ENCODE measurements at places on chromosomes 7 and 10.

- DNase-seq, result peak; percentile 67
Observed at GRCh38 chr7:138903186-138903820, 77.9 kb downstream of the KIAA1549 start.

GRCh38 chr10:5575144-5575481 is 50.4 kb downstream of the CALML3 start:
- DNase-seq, result no peak

GRCh38 chr10:64731016-64731415 is 1209.8 kb downstream of the REEP3 start:
- no peak for DNase-seq

DNA sequence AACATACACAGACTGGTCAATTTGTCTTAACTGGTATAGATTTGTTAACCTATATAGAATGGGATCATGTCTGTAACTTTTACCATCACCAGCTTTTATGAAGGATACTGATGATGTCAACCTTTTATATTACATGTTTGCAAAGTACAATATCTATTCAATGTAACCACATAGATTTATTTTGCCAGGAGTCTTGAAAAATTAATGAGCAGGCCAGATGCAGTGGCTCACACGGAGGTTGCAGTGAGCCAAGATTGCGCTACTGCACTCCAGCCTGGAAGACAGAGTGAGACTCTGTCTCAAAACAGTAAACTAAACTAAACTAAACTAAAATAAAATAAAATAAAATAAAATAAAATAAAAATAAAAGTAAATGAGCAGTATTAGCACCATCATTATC is 30.0 kb upstream of the PARD3 start:
- DNase-seq, result no peak

- no peak for DNase-seq
Observed at GRCh38 chr10:121113385-121113696, 262.2 kb downstream of the WDR11 start.

GRCh38 chr7:128278366-128278765 is 37.3 kb downstream of the LEP start:
- DNase-seq, result no peak

GRCh38 chr7:73921623-73922528 is 60.9 kb downstream of the TMEM270 start:
- no peak for DNase-seq

- no peak for DNase-seq
Observed at GRCh38 chr10:77290528-77291155, 347.0 kb downstream of the KCNMA1 start.
